ENCODE measurements at places on chromosomes 7 and 10.

DNA sequence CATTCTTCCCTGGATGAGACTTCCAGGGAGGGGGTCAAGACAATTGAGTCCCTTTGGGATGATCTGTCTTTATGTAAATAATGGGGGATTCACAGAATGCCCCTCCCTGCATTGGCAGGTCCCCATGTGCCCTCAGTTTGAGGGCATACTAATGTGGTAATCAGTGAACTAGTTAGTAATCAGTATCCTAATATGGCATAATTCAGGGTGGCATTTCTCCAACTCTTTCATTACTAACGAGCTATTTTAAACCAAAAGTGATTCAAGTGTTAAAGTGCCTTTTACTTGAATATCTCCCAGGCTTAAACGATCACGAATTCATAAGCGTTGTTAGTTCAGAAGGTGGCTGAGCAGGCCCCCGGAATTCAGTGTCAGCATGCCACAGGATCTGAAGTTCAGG is 1.6 kb upstream of the DNAJB6 start:
- DNase-seq: no peak

GRCh38 chr10:76114581-76115001 is 683.2 kb downstream of the LRMDA start:
- no peak for DNase-seq

DNA sequence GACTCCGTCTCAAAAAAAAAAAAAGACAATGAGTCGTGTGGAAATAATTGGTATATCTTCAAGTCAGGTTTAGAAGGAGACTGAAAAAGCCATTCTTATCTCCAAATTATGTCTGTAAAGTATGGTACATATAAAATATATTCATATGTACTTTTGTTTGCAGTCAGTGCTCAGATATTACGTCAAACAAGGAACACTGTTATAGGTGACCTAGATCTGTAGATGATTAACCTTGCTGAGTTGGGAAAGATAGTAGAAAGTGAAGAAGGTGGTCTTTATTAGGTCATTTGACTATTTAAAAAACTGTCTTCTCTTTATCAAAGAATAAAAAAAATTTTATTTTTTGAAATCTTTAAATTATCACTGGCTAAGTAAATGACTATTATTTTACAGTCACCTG is 44.9 kb upstream of the CYP26C1 start:
- DNase-seq: no peak

GRCh38 chr10:77832238-77832637 is 94.3 kb downstream of the DLG5 start:
- no peak for DNase-seq

DNA sequence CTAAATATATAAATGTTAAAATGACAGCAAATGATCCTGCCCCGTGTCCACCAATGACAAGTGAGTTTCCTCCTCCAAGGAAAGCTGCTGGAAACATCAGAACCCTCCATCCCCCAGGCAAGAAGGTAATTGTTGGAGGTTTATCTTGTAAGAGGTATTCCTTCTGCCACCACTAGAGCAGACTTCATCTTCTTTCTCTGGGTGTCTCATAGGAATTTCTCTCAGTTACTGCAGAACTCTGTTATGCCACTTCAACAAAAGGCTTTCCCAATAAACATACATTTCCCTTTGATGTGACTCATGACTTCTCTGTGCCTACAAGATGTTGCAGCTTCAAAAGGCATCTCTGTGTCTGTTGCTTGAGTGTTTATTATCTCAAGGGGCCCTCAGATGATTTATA is 279.1 kb downstream of the BMPER start:
- DNase-seq: no peak

DNA sequence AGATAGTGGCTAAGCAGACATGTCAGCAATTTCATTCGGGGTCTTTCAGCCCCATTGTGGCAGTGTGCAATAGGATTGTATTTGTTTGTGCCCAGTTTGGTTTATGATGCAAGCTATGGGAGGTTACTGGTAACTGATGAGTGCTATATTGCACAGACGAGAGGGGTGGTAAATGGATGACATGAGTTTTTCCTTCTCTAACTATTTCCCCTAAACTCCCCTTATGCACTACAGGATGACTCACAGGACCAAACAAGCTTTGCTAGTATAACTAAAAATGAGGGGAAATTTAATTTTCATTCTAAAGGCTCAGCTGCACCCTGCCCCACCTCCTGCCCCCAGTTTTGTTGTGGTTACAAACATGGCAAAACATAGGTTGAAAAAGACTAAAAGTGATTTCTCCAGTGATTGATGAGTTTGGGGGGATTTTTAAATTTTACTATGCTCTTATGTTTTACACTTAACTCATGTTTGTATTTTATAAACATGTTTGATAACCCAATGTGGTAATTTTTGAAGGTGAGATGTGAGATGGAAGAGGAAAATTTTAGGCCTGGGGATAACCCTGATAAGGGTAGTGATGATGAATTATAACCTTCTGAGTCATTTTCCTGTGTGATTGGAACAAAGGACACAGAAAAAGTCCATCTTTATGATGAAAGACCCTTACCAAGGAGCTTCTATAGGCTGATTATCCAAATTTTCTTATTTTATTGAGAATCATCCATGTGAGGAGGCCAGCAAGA is 60.8 kb upstream of the NAMPT start:
- DNase-seq: no peak

DNA sequence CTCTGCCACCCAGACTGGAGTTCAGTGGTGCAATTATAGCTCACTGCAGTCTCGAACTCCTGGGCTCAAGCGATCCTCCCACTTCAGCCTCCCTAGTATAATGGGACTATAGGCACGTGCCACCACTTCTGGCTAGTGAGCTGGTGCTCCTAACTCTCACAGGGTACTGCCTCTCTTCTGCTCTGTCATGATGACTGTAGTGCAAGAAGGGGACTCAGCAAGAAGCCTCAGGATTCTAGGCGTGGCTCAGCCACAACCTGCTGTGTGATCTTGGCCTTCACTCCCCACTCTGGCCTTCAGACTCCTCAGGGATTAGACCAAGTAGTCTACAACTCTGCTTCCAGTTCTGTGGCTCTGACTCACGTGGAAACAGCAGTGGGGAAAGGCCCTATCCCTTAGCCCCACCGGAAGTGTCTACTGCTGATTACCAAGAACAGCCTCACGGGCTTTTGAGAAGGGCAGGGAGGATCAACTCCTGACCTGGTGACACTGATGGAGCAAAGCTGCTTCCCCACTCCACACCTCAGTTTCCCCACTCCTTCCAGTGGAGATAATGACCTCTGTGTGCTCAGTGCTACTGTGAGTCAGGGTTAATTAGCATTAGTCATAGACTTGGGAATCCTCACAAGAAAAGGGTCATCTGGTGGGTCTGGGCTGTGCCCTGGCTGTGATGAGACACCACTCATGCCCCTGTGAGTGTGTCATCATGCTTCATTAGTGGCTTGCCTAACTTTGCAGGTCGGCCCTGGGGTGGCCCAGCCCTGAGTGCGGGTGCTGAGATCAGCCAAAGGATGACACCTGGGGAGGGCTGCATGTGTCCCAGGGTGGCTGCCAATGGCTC is 41.1 kb downstream of the ZC3HC1 start:
- DNase-seq: no peak

DNA sequence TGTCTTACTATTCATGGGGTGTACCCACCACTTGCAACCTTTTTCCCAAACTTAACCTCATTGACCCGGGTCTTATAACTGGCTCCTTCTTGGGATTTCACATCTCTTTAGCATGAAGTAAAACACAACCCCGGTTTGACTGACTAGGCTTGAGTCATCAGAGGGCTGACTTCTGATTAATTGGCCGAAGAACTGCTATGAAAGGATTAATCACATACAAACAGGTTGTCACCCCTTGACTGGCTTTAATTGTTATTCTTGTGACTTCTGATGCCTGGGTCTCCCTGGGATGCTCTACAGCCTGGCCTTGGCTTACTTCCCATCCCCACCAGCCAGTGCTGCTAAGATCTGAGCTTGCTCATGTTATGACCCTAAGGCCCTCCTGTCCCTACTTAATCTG is 8.8 kb upstream of the CRPPA start:
- DNase-seq: no peak

DNA sequence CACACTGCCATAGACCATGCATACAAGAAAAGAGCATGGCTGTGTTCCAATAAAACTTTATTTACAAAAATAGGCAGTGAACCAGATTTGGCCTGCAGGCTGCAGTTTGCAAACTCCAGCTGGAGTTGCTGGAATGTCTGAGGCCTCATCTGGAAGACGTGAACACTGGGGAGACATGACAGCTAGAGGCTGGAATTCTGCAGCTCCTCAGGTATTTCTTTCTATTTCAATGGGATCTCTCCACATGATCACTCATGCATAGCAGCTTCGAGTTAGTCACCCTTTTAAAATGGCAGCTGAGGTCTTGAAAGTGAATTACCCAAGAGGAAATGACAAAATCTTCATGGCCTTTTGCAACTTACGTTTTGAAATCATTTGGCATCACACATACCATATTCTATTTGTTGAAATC is 52.6 kb upstream of the BET1 start:
- no peak for DNase-seq

DNA sequence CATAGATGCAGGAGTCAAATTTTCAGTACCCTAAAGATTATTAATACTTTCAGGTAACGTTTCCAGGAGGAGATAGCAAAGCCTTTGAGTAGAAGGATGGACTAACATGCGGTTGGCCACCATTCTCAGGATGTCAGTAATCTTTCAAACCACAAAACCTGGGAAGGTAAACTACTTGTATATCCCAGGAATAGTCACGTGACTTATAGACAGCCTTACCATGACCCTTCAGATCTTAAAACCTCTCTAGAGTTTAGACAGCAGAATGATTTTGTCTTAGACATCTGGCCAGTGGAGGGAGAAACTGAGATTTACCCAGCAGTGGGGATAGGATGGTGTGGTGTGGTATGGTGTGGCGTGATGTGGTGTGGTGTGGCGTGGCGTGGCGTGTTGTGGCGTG is 447.8 kb upstream of the GALNT17 start:
- DNase-seq: no peak

GRCh38 chr10:96502561-96503282 is 11.0 kb downstream of the TLL2 start:
- no peak for DNase-seq

GRCh38 chr10:91206837-91207474 is 13.5 kb upstream of the PCGF5 start:
- DNase-seq: no peak

DNA sequence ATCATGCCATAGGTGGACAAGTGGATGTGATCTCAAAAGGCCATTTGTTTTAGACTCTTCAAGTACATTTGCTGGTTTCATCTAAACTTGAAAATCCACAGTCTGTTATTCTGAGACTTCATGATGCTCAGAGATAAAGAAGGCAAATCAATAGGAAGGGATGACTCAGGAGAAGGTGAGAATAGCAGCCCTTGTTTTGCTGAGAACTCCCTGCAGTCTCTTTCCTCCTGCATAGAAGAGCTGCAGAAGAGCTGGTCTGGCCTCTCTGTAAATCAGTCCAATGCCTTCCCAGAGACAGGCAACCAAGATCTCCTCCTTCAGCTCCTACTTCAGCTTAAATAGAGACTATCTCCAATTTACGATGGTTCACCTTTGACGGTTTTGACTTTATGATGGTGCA is 4.0 kb upstream of the BAIAP2L1 start:
- no peak for DNase-seq

GRCh38 chr7:125059861-125060456 is 130.3 kb upstream of the POT1 start:
- DNase-seq: no peak

GRCh38 chr7:143214789-143215679 is 6.8 kb upstream of the TAS2R40 start:
- peak; percentile 70 for DNase-seq

DNA sequence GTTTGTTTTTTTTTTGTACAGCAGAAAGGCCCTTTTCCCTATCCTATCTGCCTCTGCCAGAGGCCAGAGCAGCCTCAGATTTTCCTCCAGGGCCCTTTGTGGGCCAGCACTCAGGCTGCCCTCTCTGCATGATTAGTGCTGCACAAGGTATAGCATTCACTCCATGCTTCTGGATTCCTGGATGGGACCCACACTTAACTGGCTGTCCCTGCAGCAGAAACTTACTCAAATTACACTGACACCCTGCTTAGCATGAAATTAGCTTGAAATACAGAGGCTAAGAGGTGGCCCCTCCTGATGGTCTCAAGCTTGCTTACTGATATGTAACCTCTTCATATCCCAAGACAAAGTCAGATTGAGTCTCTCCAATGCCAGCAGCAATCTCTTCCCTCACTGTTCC is 239.3 kb downstream of the SORCS1 start:
- DNase-seq: no peak

GRCh38 chr10:62069452-62070178 is 168.1 kb downstream of the ARID5B start:
- no peak for DNase-seq

DNA sequence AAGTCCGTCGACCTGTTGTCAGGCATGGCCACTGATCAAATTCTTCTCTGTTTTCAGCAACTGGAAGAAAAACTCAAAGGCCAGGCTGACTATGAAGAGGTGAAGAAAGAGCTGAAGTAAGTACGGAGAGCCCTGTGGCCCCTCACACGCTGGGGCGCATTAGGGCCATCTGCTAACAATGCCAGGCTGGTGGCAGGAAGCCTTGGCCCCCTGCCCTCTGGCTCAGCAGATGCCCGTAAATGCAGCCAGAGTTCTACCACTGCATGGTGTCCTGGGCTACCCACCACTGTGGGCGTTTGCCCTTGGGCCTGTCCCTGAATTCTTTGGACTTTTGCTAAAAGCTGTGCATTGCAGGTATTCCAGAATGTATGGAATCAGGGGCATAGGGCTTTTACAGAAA is 96.9 kb upstream of the SH2B2 start:
- DNase-seq: no peak

GRCh38 chr10:59808896-59809643 is 55.8 kb upstream of the MRLN start:
- no peak for DNase-seq

DNA sequence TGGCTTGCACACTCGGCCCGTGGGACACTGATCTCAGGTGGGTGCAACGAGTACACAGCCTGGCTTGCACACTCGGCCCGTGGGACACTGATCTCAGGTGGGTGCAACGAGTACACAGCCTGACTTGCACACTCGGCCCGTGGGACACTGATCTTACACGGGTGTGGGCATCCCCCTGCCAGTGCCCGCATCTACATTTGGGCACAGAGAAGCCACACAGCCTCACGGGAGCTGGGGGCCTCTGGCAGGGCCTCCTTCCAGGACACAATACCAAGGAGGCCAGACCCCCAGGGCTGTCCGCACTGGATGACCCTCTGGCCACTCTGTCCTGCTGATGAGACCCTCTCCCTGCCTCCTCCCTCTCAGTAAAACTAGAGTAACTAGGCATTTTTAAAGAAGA is 330.5 kb downstream of the DNAJB6 start:
- DNase-seq: no peak

DNA sequence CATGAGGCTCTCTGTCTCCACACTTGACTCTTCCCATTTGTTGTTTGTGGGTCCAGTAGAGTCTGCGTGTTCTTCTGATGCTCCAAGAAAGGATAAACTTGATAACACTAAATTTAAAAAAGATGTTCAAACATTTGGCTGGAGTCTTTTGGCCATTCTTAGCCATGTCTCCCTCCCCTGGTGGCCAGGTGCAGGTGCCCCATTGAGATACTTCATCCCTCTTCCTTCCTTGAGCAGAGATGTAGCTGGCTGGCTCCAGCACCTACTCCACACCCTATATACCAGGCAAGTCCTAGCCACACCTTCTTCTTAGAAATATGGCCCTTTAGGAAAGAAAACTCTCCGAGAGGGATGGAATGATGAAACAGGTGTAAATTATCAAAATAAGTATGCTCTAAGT is 103.2 kb upstream of the GJD4 start:
- DNase-seq: no peak

All from forelimb muscle (tissue), 1 donor.